ENCODE measurements at places on chromosomes 3 and 15.

DNA sequence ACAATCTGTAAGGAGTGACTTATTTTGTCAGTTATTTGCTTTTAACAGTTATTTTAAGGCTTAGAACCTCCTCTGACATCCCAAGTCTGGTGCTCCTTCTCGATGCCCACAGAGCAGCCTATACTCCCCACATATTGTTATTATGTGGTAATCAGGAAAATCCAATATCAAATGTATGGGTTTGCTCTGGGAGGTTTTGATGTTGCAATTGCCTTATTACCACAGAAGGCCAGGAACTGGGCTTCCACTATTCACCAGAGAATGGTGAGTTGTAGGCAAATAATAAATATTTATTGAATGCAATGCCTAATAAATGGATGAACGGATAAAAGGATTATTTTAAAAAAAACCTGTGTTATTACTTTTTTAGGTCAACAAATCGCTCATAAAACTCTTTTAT, 12.2 kb downstream of the NEK10 start:
- DNase-seq = no peak

GRCh38 chr3:28745916-28746617, 397.4 kb upstream of the AZI2 start:
- DNase-seq = no peak

GRCh38 chr3:31692751-31693150, 160.0 kb downstream of the STT3B start:
- DNase-seq = no peak

- DNase-seq = no peak
Measured at GRCh38 chr15:67479781-67480505, 41.0 kb upstream of the C15orf61 start.

DNA sequence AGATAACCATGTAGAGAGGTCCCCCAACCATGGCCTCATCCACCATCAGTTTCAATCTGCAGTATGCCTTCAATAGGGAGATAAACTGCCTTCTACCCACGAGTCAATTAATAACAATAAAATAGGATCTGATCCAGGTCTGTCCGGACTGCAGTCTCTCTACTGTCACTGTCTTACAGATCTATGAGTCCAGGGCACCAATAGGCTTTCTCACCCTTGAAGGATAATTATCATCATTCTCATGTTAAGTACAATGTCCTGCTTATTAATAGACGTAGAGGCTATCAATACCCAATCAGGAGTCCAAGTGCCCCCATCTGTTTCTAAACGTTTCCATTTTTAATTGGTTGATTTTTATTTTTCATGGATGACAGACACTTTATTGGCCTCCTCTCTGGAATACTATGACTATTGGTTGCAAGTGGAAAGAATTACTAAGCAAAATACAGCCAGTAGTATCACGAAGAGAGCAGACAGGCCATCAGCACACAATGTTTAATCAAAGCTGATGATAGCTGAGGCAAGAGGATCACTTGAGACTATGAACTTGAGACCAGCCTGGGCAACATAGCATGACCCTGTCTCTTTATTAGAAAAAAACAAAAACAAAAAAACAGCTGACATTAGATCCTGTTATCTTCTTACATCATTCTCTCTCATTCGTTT, 480.7 kb downstream of the MAGI1 start:
- no peak for DNase-seq

- no peak for DNase-seq
Measured at GRCh38 chr3:185940951-185941350, 3.1 kb upstream of the TRA2B start.

DNA sequence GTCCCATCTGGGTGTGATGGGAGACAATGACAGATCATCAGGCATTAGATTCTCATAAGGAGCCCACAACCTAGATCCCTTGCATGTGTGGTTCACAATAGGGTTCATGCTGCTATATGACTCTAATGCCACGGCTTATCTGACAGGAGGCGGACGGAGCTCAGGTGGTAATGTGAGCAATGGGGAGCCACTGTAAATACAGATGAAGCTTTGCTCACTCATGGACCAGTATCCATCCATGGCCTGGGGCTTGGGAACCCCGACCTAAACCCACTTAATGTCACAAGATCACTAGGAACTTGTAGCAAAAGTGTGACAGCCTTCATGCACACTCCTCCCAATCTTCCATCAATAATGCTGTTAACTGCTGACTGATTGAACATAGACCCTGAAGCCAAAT, 2.0 kb upstream of the FAM219B start:
- DNase-seq = no peak

- no peak for DNase-seq
Measured at GRCh38 chr15:25838191-25838870, 24.8 kb downstream of the ATP10A start.

GRCh38 chr3:128369881-128370642, 96.6 kb downstream of the DNAJB8 start:
- no peak for DNase-seq

DNA sequence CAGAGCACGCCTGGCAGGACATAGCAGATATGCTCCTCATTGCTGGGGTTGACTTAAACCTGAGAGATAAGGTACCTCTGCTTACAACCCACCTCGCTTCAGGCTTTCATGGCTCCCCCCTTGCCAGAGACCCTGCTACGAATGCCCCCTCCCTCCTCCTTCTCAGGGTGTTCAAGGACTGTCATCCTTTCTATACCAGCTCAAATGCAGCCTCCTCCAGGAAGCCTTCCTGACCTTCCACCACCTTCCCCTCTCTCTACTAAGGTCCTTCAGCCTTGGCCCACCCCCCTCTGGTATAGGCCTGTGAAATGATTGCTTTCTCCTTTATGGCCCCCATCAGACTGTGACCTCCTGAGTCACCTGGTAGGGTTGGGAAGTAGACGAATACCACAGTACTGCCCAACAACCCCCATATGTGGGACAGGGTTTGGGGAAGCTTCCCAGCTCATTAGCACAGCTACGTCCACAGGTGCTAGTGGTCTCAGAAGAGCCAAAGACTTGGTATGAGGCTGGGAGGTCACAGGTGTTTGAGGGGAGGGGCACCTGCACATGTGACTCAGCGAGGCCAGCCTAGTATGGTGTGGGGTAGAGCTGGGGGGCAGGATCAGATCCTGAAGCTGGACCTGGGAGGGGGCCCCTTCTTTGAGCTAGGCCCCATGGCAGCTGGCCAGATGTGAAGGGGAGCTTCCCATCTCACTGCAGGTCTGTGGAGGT, 32.0 kb downstream of the ANKDD1A start:
- DNase-seq = no peak

GRCh38 chr3:58800940-58801339, 134.4 kb upstream of the FAM3D start:
- no peak for DNase-seq

GRCh38 chr3:17057321-17057720, 172.6 kb downstream of the PLCL2 start:
- no peak for DNase-seq

- DNase-seq = no peak
Measured at GRCh38 chr15:76199106-76200082, 111.9 kb downstream of the ETFA start.

DNA sequence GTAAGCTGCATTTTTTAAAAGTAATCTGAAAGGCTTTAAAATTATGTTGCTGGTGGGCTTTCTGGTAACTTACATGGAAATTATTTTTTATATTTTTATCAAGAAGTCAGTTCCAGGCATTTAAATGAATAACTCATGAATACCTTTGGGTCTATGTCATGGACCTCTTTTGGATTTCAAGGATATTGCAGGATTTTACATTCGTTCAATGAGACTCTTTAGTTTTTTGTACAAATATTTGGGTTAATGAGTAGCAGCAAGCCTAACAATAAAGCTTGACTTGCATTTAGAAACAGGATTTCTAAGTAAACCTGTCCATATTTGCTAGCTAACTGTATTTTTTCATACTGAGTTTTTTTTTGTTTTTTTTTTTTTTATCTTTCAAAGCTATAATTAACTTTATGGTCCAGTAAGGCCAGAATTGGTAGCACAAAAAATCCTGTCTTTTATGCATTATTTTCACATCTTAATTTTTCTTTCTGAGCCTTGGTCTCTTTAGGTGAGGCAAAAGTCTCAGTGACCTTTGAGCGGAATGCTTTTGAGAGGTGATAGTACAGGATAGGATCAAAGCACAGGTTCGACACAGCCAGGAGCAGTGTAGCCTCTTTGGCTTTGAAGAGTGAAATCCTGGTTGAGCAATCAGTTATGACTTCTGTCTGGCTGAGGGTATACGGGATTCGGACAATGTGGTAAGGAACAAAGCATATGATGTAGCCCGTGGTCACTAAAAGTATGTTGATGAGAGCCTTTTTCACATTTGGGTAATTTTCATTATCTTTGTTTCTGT, 4.8 kb downstream of the GPR171 start:
- no peak for DNase-seq

- DNase-seq = no peak
Measured at GRCh38 chr3:29643034-29643425, 362.2 kb downstream of the RBMS3 start.

DNA sequence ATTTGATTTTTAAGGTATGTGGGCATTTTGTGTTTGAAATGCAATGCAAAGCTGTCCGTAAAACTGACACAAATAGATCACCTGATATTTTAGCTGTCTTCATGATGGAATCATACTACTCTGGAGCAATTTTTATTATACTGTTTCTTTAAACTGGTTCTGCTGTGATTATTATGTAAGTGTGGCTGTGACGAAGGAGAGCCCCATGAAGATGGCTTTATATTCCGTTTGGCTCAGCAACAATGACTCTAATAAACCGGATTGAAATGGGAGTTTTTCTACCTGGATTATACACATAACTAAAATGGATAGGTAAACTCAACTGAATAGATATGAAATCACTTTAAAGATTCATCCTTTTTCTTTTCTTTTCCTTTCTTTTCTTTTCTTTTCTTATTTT, 9.4 kb downstream of the TLNRD1 start:
- no peak for DNase-seq

- no peak for DNase-seq
Measured at GRCh38 chr15:94306700-94307650, 75.6 kb downstream of the MCTP2 start.

GRCh38 chr3:7447197-7447769, 586.4 kb downstream of the GRM7 start:
- no peak for DNase-seq

- no peak for DNase-seq
Measured at GRCh38 chr3:177338697-177339219, 141.5 kb upstream of the TBL1XR1 start.

Measured in CD4-positive, alpha-beta T cell (primary cell).